ENCODE measurements at places on chromosomes 1 and 21. TPM values are rescaled to one million over a fixed set of nuclear protein-coding genes. Genes with fewer than 3 reads are reported as not detected.

DNA sequence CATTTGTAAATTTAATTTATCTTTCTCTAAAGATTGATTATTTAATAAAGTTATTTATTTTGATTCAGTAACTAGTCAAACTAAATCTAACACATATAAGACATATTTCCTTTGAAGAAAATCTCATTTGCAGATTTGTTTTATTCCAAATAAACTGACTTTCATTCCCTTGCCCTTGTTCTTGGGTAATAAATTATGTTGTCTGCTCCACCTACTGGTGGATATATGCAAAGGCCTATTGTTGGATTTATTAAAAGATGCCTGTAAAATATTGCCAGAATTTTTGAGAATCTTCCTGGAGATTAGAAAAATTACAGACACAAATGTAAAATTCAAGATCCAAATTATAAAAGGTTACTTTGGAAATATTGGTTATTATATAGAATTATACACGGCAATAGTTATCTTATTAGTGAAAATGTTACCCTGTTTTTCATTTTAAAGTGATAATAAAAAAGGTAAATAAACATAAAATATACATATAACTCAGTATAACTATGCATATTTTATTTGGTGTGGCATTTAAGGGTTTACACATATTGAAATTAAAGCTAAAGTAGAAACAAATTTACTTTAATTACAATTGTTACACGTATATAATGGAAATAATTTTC, 116.1 kb downstream of the SPATA17 start:
- H3K4me3 ChIP-seq: no peak overlapping the region
- no peak overlapping the region for H3K27ac ChIP-seq
- DNase-seq: no peak

GRCh38 chr21:27268290-27268689, 301.4 kb upstream of the ADAMTS5 start:
- no peak overlapping the region for H3K27ac ChIP-seq
- no peak for DNase-seq
- H3K4me1 ChIP-seq: no peaks in the 10 kb centered on the region
- no peak overlapping the region for H3K4me3 ChIP-seq

GRCh38 chr1:161994175-161994668, 29.4 kb downstream of the OLFML2B start:
- no peak overlapping the region for H3K4me3 ChIP-seq
- H3K27ac ChIP-seq: no peak overlapping the region
- H3K4me1 ChIP-seq: no peaks in the 10 kb centered on the region
- DNase-seq: no peak
- no peaks in the 10 kb centered on the region for H3K36me3 ChIP-seq

- peak; percentile 11 for DNase-seq
- peaks cover 18% of the 10 kb centered on the region for H3K4me1 ChIP-seq
- H3K27ac ChIP-seq: no peak overlapping the region
- H3K36me3 ChIP-seq: no peaks in the 10 kb centered on the region
- H3K4me3 ChIP-seq: no peak overlapping the region
- H3K27me3 ChIP-seq: peaks cover 14% of the 10 kb centered on the region
Observed at GRCh38 chr21:34609244-34609932, 5.5 kb downstream of the RCAN1 start.

DNA sequence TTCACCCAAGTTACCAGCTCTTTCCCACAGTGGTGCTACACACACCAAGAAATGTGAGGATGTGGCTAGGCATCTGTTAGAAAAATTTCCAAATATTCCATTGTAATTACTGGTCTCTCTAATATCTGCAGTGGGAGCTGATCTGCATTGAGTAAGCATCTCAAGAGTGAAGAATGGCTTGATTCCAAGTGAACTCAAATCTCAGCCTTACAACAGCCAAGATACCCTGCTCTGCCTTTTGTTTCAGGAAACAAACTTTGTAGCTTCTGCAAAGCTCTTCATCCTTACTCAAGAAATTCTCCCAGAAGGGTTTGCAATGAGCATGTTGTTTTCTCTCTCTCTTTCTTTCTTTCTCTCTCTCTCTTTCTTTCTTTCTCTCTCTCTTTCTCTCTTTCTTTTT, 181.1 kb downstream of the FCRL5 start:
- H3K27ac ChIP-seq: no peak overlapping the region
- peaks cover 7% of the 10 kb centered on the region for H3K27me3 ChIP-seq
- no peak overlapping the region for H3K4me3 ChIP-seq
- H3K4me1 ChIP-seq: peaks cover 2% of the 10 kb centered on the region
- DNase-seq: no peak
- H3K36me3 ChIP-seq: no peaks in the 10 kb centered on the region

GRCh38 chr1:38440402-38440801, 393.8 kb upstream of the POU3F1 start:
- no peaks in the 10 kb centered on the region for H3K36me3 ChIP-seq
- no peak overlapping the region for H3K27ac ChIP-seq
- no peak overlapping the region for H3K4me3 ChIP-seq

Gene CDCA8
- 102 TPM for total RNA-seq

GRCh38 chr1:153956997-153957715, 1.3 kb downstream of the CRTC2 start:
- H3K36me3 ChIP-seq: peaks cover 43% of the 10 kb centered on the region
- no peaks in the 10 kb centered on the region for H3K27me3 ChIP-seq
- peaks cover 65% of the 10 kb centered on the region for H3K4me1 ChIP-seq
- peak overlapping the region; percentile 94 for H3K27ac ChIP-seq

DNA sequence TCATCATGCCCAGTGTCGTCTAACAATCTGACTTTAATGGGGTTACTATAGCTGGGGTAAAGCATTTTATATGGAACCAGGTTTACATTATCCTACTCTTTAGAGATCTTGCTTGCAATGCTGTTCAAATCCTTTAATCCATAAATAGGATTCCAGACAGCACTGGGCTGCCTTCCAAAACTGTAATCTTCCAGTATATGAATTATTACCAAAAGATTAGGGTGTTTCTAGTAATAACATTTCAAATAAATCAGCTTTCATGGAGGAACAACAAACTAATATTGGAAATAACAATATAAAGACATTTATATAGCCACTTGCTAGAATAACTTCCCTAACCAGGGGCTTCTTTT, 88.6 kb upstream of the PLXNA2 start:
- H3K27ac ChIP-seq: no peak overlapping the region
- DNase-seq: no peak
- H3K4me1 ChIP-seq: no peaks in the 10 kb centered on the region
- no peaks in the 10 kb centered on the region for H3K36me3 ChIP-seq
- peaks cover 21% of the 10 kb centered on the region for H3K27me3 ChIP-seq

DNA sequence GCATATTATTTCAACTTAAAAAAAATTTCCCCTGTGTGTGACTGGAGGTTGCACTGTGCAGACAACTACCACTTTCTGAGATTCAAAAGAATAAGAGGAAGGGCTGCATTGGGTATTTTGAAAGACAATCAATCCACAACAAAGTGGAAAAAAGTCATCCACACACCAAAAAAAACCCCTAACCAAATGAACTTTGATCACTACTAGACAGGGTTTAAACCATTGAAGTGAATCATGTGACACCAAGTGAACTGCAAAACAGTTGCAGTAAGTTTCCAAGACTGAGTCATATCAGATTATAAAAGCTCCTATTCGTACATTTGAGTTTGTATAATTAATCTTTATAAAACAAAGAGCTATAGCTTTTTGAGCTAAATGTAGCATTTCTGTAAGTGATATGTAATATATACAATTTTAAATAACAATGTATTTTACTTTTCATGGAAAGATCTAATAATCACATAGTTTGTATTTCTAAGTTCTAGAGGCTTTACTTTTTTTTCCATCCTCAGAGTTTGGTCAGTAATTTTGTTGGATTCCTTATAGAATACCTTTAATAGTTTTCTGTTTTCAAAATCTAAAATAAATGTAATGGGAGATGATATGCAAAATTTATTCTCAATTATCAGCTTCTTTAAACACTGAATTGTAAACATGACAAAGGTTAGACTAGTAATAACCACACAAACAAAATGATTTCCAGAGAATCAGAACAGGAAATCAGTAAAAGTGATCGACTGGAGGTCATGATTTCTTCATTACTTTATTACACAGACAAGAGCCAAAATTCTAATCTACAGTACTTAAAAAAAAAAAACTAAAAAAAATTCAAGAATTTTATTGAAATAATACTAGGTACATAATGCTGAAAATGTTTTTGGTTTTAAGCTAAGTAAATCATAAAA, 50.5 kb upstream of the GFI1 start:
- H3K27ac ChIP-seq: peak overlapping the region; percentile 91
- peak; percentile 51 for DNase-seq
- H3K27me3 ChIP-seq: no peaks in the 10 kb centered on the region
- H3K4me3 ChIP-seq: peak overlapping the region; percentile 60
- H3K4me1 ChIP-seq: peaks cover 70% of the 10 kb centered on the region
- peaks cover 28% of the 10 kb centered on the region for H3K36me3 ChIP-seq

- no peak overlapping the region for H3K27ac ChIP-seq
- H3K27me3 ChIP-seq: no peaks in the 10 kb centered on the region
- no peak overlapping the region for H3K4me3 ChIP-seq
- no peak for DNase-seq
- peaks cover 7% of the 10 kb centered on the region for H3K36me3 ChIP-seq
Observed at GRCh38 chr1:108893141-108893530, 16.4 kb downstream of the GPSM2 start.

DNA sequence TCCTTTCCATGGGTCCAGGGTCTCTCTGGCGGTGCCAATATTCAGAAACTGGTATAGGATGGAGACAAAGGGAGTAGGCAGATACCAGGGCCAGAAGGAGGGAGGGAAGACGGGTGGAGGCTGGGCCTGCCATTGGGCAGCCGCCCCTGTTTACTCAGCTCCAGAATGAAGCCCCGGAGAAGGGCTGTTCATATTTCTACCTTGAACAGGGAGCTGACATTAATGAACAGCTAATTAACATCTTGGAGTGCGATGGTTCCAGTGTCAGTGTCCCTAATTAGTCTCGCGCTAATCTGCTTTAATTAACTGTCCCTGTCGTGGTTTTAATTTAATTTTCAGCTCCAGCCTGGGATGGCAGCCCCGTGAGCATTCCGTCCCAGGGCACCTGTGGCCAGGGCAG, 113.8 kb downstream of the EPHB2 start:
- no peaks in the 10 kb centered on the region for H3K4me1 ChIP-seq
- no peaks in the 10 kb centered on the region for H3K36me3 ChIP-seq
- H3K27me3 ChIP-seq: peaks cover 10% of the 10 kb centered on the region
- H3K4me3 ChIP-seq: no peak overlapping the region
- no peak overlapping the region for H3K27ac ChIP-seq

Gene TMEM82
- not detected for total RNA-seq

DNA sequence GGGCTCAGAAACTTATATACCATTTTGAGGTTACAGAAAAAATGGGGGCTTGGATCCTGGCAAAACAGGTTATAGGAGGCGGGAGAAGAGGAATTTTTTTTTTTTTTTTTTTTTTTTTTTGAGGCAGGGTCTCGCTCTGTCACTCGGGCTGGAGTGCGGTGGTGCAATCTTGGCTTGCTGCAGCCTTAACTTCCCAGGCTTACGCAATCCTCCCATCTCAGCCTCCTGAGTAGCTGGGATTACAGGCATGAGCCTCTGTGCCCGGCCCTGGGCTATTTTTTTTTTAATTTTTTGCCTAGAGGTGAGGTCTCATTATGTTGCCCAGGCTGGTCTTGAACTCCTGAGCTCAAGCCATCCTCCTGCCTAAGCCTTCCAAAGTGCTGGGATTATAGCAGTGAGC, 24.7 kb downstream of the MROH7 start:
- H3K4me1 ChIP-seq: no peaks in the 10 kb centered on the region
- DNase-seq: no peak
- no peaks in the 10 kb centered on the region for H3K36me3 ChIP-seq
- no peak overlapping the region for H3K27ac ChIP-seq

GRCh38 chr1:118884946-118885345, 103.2 kb downstream of the TBX15 start:
- H3K36me3 ChIP-seq: no peaks in the 10 kb centered on the region
- H3K4me1 ChIP-seq: no peaks in the 10 kb centered on the region
- DNase-seq: no peak
- no peaks in the 10 kb centered on the region for H3K27me3 ChIP-seq
- H3K27ac ChIP-seq: no peak overlapping the region
- no peak overlapping the region for H3K4me3 ChIP-seq

DNA sequence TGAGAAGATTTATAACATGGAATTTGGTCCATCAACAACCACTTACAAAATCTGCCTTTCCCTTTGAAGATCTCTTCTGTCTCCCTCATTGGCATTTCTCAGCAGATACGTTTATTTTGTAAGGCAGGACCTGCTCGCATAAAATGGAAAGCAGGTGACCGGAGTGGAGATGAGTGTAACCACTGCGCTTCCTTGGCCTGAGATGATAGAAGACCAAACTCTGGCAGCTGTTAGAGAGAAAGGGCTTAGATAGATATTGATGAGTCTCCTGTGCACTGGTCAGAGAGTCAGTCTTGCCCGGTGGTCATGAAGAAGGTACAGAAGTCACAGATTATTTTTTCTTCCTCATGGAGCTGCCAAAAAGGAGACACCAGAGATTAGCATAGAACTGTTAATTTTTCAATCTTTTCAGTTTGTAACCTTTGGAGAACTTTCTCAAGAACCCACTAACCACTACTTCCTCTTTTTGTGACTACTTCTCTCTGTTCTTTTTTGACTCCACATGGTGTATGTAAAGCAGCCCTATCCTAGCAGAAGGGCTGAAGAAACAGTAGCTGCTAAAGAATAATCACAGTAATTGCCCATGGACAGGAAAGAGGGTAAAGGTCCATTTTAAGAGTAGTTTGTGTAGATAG, 47.6 kb downstream of the FCRL3 start:
- no peak overlapping the region for H3K27ac ChIP-seq
- H3K27me3 ChIP-seq: peaks cover 12% of the 10 kb centered on the region
- no peak for DNase-seq

DNA sequence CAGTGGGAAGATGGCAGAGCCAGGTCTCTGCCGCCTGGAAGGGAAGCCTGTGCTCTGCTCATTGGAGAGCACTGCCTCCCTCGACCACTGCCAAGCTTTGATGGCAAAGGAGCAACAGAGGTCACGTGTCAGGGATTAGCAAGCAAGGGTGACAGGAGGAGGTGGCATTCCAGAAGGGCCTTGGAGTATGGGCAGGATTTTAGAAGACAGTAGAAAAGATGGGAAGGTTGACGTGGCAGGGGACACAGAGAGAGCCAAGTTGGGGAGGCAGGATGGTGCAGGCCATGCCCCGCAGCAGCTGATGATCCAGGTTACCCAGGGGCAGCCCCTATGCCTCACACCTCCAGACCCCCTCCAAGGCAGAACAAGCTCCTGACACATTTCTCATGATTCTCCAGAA, 21.9 kb upstream of the LBR start:
- H3K4me1 ChIP-seq: peaks cover 54% of the 10 kb centered on the region
- H3K36me3 ChIP-seq: no peaks in the 10 kb centered on the region
- H3K4me3 ChIP-seq: no peak overlapping the region
- no peaks in the 10 kb centered on the region for H3K27me3 ChIP-seq
- DNase-seq: no peak
- H3K27ac ChIP-seq: no peak overlapping the region

Gene KIFAP3
- total RNA-seq: 20.1 TPM
